ENCODE measurements at places on chromosomes 3 and 15. TPM values are rescaled to one million over a fixed set of nuclear protein-coding genes. Genes with fewer than 3 reads are reported as not detected.

DNA sequence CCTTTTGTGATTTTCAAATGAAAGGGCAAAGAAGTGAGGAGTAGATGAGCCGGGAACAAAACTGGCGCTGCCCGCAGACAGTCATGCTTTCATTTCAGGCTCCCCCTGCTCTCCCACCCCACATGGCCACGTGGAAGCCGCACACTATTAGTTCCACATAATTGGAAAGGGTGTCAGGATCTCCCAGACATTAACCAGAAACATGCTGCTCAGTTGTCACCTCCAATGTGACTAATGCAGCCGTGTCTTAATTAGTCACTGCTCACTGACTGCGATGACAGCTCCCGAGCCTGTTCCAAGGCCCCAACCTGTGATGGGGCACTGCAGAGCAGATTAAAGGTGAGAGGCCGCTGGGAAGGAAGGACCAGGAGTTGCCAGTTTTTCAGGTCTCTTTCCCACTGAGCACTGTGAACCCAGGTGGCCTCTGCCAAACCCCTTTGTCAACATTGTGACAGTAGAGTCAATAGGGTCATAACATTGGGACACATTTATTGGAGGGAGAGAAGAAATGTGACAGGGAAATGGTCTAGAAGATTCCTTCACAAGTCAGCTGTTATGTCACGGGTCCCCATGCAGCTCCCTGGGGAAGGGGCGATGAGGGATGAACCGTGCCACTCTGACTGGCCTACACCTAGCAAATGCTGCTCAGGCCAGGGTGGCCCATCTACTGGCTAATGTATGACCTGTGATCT lies 38.6 kb upstream of the SFMBT1 start:
- no peak for DNase-seq

- DNase-seq = no peak
These were observed at the start of gene SLC6A11 for GRCh38 chr3:10816019-10816862. Gene SLC6A11, plus strand, starts transcription at chr3:10816228. Its CDS starts 38 bp downstream, at chr3:10816266.

DNA sequence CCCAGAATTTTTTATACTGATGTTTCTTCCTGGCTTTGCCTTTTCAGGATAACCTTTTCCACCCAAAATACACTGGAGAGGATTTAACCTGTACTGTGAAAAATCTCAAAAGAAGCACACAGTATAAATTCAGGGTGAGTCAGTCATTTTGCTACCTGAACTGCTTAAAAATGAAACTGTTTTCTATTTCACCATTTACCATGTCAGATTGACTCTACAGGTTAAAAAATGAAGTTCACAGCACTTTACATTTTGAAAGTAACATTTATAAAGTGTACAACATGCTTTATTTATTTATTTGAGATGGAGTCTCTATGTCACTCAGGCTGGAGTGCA lies 115.2 kb downstream of the GHSR start:
- no peak for DNase-seq

- no peak for DNase-seq
These were observed 238.7 kb upstream of the TMCO5A start for GRCh38 chr15:37695719-37696118.

DNA sequence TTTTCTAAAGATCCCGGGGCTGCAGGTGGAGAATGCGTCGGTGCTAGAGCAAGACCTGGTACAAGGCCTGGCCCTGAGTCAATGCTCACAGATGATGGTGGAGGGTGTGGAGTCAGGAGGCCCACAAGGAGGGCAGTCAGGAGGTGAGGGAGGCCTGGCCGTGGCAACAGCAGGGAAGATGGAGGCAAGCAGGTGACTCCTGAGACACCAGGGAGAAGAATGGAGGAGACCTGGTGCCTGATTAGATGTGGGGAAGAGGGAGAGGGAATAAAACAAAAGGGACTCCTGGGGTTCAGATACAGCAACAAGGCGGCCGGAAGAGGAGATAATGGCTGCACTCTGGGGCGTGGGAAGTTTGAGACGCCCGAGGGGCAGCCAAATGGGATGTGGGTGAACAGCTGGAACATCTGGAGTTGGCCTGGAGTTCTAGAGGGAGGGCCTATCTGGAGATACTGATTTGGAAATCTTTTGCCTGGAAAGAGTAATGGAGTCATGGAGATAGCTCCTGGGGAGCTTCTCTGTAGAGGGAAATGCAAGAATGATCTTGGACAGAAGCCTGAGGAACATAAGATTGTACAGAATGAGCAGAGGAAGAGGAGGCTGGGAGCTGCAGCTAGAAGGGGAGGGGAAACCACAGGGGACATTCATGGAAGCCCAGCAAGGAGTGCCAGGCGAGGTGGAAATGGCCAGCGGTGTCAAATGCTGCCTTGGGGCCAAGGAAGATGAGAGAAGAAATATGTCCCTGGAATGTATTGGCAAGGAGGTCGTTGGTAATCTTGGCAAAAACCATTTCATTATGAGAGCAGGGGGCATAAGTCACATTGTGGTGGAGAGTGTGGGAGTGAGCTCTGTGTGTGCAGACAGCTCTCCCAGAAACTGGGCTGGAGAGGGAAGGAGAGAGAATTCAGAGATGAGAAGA lies 67.5 kb upstream of the CORO2B start:
- DNase-seq = no peak

DNA sequence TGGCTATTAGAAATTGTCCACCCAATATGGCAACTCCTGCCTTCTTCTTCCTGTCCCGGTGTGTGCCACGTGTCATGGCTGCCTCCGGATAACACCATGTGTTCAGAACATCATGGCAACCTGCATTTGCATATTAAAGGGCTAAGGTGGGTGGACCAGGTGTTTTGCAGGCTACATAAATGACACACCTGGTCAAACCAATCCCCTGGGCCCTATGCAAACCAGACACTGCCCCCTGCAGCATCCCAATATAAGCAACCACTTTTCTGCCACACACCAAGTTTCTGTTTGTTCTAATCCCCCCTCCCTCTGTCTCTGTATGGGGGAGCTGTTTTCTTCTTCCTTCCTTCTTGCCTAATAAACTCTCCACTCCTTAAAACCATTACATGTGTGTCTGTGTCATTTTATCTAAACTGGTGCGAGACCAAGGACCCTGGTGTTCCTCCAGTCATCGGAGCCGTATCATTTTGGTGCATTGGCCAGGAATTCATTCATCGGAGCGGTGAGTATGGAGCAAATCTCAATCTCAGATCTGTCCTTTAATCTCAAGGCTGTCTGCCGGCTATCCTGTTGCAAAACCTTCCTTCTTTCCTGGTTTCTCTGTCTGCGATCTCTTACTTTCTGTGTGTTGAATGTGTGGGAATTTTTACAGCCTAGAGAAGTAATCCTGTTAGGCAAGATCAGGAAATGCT lies 44.5 kb downstream of the NCEH1 start:
- DNase-seq = no peak

DNA sequence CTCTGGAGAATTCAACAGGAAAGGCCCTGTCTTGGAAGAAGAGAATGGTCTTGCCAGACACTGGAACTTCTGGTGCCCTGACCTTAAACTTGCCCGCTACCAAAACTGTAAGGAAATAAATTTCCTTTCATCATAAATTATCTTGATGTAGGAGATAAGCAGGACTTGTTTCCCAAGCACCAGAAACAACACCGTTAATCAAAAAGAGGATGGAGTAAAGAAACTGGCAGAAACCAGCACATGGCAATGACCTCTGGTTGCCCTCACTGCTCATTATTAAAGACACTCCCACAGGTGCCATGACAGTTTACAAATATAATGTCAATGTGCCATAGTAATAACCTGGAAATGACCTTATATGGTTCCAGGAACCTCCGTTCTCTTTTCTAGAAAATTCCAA lies 426.1 kb downstream of the EDEM1 start:
- DNase-seq = no peak

GRCh38 chr3:27193056-27193455 lies 176.1 kb downstream of the NEK10 start:
- no peak for DNase-seq

GRCh38 chr3:108093021-108093420 lies 2.2 kb upstream of the CD47 start:
- no peak for DNase-seq

GRCh38 chr3:135007607-135008006 lies 212.5 kb downstream of the EPHB1 start:
- no peak for DNase-seq

- DNase-seq = no peak
These were observed 716 bp upstream of the ISLR2 start for GRCh38 chr15:74129586-74130154.

DNA sequence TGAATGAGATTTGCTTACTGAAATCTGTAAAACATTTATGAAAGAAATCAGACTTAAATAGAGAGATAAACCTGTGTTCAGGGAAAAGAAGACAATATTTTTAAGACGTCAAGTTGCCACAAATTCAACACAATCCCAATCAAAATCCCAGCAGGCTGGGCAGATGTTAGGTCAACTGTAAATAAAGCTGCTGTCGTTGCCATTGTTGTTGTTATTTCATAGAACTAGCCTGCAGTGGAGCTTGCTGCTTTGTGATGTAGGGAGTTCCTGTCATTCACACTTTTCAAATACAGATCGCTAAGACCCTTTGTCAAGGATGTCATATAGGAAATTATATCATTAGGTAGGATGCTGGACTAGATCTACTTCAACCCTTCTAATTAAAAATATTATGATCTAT lies 123.1 kb downstream of the NEO1 start:
- DNase-seq = no peak

GRCh38 chr3:177119829-177120228 lies 77.5 kb downstream of the TBL1XR1 start:
- DNase-seq = no peak

GRCh38 chr15:42741710-42742109 lies 4.8 kb upstream of the CDAN1 start:
- DNase-seq = no peak

Gene GPR62
- total RNA-seq = 0.71 TPM

Gene PRR20G
- total RNA-seq = not detected

Gene GHSR
- total RNA-seq = 0.55 TPM

Gene COL6A6
- not detected for total RNA-seq

Gene THSD4
- total RNA-seq = 1.4 TPM

Gene PDZRN3
- 209 TPM for total RNA-seq

Gene PLSCR5
- total RNA-seq = not detected

Gene PSTPIP1
- total RNA-seq = 14.3 TPM

Gene GRM2
- 1.3 TPM for total RNA-seq

Gene IL17RE
- total RNA-seq = 2.5 TPM

Gene MAP6D1
- total RNA-seq = 0.55 TPM

Gene OGG1
- total RNA-seq = 22.5 TPM

Gene HCN4
- not detected for total RNA-seq

Gene CFAP92
- not detected for total RNA-seq

Gene SLC28A1
- not detected for total RNA-seq

Measured in sigmoid colon (tissue), 7 donors.